ENCODE measurements at places on chromosomes 11 and 22.

- no peak for DNase-seq
Measured at GRCh38 chr11:57763568-57763967, 2.0 kb downstream of the CTNND1 start.

DNA sequence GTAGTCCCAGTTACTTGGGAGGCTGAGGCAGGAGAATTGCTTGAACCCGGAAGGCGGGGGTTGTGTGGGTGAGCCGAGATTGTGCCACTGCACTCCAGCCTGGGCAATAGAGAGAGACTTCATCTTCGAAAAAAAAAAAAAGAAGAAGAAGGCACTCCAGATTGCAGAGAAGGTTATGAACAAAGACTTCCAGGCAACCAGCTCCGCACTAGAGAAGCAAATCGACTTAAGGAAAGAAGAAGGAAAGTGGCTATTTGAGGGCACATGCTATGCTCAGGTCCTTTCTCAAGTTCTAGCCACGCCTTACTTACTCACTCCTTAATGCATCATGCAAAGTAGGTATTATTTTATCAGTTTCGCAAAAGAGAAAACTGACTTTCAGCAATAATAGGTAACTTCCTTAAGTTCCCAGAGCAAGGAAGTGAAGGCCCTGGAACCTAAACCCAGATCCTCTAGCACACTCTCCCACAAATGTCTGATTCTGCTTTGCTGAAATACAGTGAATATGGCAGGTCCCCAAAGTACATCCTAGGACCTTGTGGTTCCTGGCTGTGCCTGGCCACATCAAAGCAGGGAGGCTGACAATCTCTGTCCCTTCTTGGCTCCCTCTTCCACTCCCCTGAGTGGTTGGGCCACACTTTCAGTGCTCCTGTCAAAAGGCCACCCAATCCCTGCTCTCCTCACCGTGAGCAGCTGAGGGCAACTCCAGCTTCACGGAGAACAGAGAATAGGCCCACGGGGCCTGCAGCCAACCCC lies 14.2 kb downstream of the CD3E start:
- DNase-seq, result no peak

GRCh38 chr11:84922212-84922805 lies 704.8 kb downstream of the DLG2 start:
- DNase-seq, result no peak

GRCh38 chr11:36431429-36432092 lies 78.5 kb downstream of the TRAF6 start:
- no peak for DNase-seq

DNA sequence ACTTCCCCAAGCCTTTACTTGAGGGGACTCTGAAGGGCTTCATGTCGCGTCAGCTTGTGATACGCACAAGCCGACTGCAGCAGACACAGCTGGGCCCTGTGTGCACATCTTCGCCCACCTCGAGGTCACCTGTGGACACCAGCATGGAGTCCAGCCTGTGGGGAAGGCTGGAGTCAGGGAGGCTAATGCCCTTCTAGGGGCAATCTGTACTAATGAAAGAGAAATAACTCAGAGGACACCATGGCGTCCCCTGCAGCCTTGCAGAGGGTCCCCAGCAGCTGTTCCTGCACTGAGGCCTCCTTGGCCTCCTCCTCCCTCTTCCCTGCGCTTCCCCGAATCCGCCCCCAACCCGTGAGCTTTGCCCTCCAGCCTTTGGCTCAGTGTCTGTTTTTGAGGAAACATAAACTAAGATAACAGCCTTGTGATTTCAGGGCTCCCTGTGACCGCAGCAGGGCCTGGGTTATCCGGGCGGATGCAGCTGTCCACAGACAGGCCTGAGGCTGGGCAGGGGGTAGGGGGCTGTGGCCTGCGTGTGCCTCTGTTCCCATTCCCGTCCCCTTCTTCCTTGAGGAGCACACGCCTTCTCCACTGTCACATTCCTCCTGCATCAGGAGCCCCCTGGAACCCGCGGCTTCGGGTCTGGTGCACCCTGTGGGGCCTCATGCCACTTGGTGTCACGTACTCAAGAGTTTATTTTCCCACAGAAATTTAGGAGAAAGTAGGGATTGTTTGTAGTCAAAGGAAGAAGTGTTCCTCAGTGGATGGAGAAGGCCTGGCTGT lies 25.0 kb downstream of the KRTAP5-5 start:
- no peak for DNase-seq

DNA sequence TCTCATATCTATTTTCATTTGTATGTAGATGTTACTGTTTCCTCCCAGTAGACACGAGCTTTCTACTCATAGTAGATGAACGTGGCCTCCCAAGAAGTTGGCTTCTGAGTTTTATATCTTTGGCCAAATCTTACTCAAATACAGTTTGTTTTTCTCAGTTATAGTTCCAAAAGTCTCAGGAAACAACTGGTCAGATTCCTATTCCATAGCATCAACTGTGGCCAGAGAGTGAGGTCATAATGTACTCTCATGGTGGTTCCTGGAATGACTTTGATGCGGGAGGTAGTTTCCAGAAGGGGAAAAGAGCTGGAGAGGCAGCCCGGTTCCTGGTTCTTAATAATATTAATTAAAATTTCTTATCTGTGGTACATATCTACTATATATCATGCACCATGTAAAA lies 77.3 kb downstream of the SLC17A6 start:
- no peak for DNase-seq

Measured in effector memory CD4-positive, alpha-beta T cell (primary cell).